ENCODE measurements at places on chromosomes 7 and 10. TPM values are rescaled to one million over a fixed set of nuclear protein-coding genes. Genes with fewer than 3 reads are reported as not detected.

- peak; percentile 15 for DNase-seq
These were observed 964.4 kb downstream of the PCDH15 start for GRCh38 chr10:53836638-53837037.

DNA sequence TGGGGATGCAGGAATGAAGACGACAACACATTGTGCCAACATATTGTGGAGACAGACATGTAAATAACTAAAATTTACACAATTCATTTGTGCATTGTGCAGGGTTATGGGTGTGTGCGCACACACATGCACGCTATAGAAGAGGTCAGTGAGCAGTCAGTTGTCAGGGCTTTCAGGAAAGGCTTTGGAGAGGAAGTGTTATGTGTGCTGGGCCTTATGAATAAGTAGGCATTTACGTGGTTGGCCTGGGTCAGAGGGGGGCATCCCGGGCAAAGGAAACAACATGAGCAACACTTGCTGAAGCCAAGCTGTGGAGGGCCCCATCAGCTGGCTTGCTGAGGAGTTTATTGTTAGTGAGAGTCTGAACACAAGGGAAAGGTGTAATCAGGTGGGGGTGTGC is 4.1 kb downstream of the PRXL2A start:
- DNase-seq = no peak

DNA sequence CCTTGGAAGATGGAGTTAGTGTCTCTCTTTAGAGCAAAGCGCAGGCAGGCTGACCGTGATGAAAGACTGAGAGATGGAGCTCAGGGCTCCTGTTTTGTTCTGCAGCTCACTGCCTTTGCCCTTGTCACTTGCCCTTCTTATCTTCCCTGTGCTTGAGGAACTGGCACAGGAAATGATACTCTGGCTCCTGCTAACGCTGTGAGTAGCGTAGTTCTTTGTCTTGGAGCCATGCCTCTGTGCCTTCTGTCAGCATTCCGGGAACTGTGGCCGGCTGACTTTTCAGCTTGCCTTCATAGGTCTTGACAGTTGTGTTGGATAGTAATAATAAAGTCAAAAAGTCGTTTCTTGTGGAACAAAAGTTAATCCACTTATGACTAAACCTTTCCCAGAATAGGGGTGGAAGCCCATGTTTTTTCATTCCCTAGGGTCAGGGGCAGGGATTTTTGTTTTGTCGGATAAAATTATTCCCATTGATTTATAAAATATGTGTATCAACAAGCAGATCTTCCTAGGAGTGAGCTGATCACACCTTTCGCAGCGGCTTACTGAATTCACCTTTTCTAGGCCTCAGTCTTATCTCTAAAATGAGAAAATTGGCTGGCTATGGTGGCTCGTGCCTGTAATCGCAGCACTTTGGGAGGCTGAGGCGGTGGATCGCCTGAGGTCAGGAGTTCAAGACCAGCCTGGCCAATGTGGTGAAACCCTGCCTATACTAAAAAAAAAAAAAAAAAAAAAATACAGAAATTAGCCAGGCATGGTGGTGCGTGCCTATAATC is 16.6 kb upstream of the TMEM236 start:
- DNase-seq = no peak

DNA sequence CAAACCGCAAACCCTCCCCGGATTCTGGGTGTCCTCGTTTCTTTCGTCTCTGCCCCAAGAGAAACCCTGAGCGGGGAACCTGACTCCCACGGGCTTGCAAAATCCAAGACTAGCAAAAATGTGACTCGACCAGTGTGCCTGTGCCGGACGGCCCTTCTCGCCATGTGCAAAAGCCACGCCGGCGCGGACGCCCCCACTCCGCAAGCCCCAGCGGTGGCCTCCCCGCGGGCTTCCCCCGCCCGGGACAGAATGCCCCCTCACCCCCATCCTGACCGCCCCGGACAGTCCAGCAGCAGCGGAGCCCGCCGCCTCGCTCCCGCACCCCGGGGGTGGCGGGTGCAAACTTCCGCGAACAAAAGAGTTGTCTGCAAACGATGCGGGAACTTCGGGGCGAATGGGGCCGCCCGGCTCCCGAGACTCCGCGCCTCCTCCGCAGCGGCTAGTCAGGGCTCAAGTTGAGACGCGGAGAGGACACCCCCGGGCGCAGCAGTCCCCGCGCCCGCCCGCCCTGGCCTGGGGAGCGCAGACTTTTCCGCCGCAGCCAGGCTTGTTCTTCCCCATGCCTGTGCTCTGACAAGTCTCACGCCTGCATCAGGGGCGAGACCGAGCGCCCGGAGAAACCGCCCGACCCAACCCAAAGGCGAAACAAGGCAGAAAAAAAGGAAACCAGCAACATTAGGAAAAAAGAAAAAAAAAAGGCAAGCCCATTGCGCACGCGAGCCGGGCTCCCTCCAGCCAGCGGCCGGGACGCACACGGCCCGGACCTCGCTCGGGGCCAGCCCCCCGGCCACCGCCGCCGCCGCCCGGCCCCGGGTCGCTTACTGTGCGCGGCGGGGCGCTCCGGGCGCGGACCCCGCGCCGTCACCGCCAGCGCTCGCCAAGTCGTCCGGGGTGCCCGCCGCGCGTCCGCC is 732 bp downstream of the FAM53B start:
- DNase-seq = peak; percentile 69

C10orf95 gene
- not detected for total RNA-seq

CCDC136 gene
- 3.8 TPM for total RNA-seq

All from GM23248 (cell line).